ENCODE measurements at places on chromosomes 5 and 9.

GRCh38 chr5:54398191-54398590 is 57.3 kb upstream of the HSPB3 start:
- DNase-seq: no peak

- DNase-seq: peak; percentile 84
Observed at GRCh38 chr5:16934123-16934522, 2.0 kb downstream of the MYO10 start.

- DNase-seq: no peak
Observed at GRCh38 chr5:129652349-129653056, 95.4 kb upstream of the MINAR2 start.

DNA sequence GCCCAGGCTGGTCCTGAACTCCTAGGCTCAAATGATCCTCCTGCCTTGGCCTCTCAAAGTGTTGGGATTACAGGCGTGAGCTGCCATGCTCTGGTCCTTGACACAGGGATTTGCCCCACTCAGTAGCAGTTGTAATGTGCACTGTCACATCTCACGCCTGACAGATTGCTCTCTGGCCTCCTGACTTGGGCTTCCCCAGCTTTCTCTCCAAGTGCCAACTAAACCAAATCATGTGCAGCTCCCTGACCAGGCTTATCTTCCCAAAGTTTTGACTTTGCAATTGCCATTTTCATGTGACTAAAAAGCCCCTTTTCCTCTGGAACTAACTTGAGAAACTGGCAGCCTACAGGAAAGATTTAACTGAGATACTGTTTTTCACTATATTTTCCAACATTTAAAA is 10.7 kb downstream of the RPL26L1 start:
- no peak for DNase-seq

DNA sequence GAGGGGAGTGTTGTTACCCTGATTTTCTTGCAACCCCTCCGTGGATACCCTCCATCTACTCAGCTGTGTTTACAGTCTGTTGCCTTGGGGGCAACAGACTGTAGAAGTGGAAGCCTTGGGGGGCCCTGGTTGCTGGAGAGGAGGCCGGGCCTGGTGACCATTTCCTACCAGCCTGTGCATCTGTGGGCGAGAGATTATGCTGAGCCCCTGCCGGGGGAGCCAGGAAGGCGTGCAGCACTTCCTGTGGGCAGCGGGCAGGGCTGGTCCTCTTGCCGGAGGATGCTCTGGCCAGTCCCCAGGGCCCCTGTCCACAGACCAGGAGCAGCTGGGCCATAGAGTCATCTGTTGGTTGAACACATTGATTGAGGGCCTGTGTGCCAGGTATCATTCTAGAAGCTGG is 11.1 kb downstream of the ERGIC1 start:
- no peak for DNase-seq

- no peak for DNase-seq
Observed at GRCh38 chr5:172772112-172772906, 1.3 kb upstream of the DUSP1 start.

DNA sequence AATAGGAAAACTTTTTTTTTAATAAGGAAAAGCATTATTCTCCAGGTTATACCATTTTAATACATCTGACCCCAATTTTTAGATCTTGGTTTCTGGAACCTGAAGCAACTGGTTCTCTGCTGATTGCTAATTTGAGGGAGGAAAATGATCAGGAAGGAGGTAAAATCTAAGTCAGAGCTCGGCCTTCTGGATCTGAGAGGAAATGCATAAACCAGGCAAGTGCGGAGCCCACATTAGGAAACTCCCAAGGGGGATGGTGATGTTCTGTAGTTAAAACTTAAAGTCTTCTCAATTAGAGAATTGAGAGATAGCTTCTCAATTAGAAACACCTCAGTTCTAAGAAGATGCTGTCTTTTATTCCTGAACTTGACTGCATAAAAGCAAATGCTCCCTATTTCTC is 113.5 kb downstream of the TSSK1B start:
- no peak for DNase-seq

GRCh38 chr9:127541865-127542264 is 70.2 kb upstream of the STXBP1 start:
- DNase-seq: no peak

- no peak for DNase-seq
Observed at GRCh38 chr9:69768716-69769115, 8.9 kb upstream of the PTAR1 start.

GRCh38 chr5:155822177-155822576 is 504.8 kb upstream of the SGCD start:
- DNase-seq: no peak

GRCh38 chr5:98599016-98599415 is 174.4 kb upstream of the RGMB start:
- no peak for DNase-seq

DNA sequence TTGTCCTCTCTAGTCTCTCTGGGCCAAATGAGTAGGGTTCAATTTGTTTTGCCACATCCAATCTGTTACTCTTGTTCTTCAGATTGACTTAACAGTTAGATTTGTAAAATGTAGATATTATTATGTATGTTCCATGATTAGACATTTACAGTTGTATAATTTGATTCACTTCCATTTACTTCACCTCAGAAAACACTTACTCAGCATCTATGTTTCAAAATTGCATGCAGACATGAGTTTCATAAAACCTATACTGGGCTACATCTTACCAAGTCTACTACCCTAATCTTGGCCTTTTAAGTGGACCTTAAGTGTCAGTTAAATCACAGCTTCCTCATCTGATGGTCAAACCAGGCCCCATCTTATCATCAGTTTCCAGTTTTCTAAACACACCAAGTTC is 1181.2 kb upstream of the CDH9 start:
- no peak for DNase-seq

- DNase-seq: no peak
Observed at GRCh38 chr9:98862936-98863335, 55.5 kb downstream of the GALNT12 start.

- DNase-seq: no peak
Observed at GRCh38 chr9:116345817-116346216, 192.2 kb downstream of the PAPPA start.

GRCh38 chr5:3268760-3269330 is 326.8 kb upstream of the IRX1 start:
- no peak for DNase-seq

DNA sequence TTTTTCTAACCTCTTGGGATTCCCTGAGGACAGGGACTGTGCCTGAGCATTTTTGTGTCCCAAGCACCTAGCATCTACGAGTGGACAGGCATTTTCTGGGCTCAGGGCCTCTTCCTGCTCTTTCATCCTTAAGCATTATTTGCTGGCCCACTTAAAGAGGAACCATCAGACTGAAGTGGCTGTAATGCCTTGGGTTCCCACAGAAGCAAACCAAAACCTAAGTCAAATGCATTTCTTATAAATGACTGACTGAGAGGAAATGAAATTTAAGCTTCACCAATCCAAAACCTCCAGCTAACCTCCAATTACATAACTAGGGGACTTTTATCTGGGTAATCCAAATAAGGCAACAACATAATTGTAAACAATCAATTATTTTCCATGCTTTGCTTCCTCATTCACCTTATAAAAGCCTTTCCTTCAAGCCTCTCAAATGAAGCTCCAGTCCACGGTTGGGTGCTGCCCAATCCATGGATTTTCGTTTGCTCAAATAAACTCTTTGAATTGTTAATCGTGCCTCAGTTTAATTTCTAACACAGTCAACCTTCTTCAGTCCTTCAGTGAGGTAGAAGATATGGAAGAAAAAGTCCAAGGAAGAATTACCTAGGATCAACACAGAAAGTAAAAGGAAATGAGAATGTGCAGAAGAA is 25.3 kb upstream of the SLC31A2 start:
- DNase-seq: no peak

DNA sequence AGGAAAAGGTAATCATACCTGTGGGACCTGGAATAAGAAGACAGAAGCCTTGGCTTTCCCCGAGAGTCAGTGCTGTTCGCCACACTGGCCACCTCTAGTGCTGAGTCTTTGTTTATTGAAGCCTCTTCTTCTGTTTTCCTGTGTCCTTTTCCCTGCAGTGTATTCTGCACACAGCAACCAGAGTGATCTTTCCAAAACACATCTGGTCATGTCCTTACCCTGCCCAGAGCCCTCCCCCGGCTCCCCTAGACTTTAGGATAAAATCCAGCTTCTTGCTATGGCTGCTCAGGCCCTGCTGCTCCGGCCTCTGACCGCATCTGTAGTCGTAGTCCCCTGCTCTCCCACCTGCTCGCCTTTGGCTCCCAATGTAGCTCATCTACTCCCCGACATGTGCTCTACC is 28.3 kb downstream of the GALNT10 start:
- no peak for DNase-seq

DNA sequence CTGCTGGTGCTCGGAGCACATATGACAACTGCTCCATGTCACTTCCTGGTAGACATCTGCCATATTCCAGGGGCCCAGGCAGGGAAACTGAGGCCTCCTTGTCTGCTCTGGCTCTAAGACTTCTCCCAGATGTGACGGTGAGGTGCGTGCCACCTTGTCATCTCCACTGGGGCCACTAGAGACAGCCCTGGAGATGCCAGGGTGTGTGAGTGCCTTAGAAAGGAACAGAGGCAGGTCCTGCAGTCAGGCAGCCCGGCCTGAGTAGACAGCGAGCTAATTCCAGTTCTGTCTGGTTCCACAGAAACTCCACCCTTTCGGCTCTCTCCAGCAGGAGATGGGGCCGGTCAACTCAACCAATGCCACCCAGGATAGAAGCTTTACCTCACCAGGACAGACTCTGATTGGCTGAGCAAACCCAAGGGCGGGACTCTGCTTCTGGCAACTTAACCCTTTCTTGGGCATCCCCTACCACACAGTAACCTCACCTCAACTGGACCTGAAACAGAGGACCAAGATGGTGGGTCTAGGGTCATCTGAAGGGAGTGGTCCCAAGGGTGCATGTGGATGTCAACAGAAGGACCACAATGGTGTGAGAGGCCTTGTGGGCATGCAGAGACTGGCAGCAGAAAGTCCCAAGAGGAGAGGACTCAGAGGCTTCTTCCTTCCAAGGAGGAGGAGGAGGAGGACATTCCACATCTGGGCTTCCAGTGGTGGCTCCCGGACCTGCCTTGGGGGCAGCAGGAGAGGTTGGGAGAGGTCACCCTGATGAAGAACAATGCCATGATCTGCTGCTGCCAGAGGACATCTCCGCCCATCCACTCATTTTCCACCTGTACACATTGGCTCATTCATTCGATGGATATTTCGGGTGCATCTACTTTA is 77.7 kb downstream of the RGS3 start:
- peak; percentile 87 for DNase-seq

DNA sequence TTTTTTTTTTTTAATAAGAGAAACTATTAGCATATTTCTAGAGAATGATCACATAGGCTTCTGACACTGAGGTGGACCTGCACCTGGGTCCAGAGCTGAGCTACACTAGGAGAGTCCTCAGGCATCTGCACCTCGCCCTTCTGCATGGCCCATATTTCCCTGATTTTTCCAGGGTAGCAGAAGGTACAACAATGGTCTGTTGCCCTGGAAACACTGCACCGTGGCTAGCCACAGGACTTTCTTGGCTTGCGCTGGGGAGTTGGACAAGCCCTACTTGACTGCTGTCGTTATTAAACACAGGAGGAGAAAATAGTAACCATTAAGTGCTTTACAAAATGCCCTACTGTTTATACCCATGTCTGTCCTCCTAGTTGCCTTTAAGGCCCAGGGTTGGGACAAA is 615.7 kb upstream of the MEF2C start:
- DNase-seq: no peak

DNA sequence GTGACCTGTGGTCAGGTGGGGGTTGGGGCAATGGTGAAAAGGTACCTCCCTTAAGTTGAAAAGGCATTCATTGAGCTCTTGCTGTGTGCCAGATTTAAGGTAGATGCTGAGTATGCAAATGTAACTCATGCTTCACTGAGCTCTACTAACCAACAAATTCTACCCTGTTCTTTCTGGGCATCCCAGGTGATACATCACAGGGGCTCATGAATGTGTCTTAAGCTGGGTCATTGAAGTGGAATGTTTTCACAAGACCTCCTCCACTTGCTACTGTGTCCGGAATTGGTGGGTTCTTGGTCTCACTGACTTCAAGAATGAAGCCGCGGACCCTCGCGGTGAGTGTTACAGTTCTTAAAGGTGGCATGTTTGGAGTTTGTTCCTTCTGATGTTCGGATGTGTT is 362.8 kb upstream of the ZNF462 start:
- no peak for DNase-seq

DNA sequence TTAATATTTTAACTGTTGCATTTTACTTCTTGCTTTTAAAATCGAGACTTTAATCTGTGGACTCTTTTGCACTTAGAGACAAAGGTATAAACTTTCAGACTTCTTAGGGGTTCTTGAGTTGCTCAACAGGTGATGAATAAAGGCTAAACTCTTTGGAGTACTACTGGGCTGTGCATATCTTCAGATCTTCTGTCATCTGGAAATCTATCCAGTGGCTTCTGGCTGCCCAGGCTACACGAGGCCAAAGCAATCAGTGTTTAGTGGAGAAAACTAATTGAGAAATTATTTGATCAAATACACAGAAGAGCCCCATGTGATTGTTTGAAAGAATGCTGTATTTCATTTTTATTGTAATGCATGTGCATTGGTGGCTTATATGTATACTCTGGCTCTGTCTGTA is 146.1 kb downstream of the PBX3 start:
- no peak for DNase-seq

GRCh38 chr5:78286290-78286689 is 8.2 kb downstream of the AP3B1 start:
- no peak for DNase-seq

DNA sequence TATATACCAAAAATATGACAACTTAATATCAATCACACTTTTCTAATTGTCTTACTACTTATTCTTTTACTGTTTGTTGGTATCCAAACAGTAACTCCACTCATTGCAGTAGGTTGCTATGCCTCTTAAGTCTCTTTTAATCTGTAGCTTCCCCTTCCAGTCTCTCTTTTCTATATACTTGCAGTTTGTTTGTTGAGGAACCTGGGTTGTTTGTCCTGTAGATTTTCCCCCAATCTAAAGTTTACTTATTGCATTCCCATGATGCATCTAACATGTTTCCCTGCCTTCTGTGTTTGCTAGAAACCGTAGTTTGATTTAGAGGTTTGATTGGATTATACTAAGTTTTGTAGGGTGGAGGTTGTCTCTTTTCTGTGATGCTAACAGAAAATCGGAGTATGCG is 10.6 kb downstream of the PDE8B start:
- DNase-seq: no peak

DNA sequence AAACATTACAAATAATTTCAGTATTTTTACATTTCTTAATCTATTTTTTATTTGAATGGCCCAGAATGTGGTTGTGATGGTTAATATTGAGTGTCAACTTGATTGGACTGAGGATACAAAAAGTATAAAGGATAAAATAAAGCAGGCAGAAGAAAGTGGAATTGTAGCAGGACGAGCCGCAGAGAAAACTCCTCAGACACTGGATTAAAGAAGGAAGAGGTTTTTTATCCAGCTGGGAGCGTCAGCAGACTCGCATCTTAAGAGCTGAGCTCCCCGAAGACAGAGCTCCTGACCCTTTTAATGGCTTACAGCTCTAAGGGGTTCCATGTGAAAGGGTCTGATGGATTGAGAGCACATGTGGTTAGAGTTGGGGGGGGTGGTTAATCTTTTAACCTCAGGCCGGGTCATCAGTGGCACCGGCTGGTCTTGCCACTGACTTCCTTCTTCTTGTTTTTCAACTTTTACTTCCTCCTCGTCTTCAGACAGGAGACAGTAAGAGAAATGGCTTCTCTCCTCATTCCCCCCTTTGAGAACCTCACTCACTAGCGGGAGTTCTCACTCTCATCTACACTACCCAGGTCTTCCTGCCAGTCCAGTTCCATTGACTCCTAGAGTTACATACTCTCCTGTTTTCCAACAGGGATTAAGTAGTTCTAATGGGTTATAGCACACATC is 80.0 kb downstream of the TMEM161B start:
- DNase-seq: no peak

Data from H54 (cell line).